ENCODE measurements at places on chromosomes 1 and 21.

DNA sequence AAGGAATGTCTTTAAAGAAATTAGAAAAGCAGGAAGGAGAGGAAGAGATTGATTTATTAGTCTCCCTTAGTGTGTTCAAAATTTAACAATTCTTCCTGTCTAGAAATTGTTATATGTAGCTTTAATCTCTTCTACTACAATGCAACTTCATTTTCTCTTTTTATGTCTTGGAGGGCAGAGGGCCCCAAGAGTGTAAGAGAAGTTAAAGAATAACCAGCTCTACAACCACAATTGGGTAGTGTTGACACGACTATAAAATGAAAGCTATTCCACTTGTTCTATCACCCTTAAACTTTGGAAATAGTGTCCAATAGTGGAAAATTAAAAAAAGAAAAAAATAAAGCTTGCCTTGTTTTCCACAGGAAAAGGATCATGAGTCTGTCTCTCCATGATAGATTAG lies 82.6 kb upstream of the DPYD start:
- no peak for DNase-seq

GRCh38 chr21:26117972-26118367 lies 52.6 kb downstream of the APP start:
- DNase-seq: no peak

DNA sequence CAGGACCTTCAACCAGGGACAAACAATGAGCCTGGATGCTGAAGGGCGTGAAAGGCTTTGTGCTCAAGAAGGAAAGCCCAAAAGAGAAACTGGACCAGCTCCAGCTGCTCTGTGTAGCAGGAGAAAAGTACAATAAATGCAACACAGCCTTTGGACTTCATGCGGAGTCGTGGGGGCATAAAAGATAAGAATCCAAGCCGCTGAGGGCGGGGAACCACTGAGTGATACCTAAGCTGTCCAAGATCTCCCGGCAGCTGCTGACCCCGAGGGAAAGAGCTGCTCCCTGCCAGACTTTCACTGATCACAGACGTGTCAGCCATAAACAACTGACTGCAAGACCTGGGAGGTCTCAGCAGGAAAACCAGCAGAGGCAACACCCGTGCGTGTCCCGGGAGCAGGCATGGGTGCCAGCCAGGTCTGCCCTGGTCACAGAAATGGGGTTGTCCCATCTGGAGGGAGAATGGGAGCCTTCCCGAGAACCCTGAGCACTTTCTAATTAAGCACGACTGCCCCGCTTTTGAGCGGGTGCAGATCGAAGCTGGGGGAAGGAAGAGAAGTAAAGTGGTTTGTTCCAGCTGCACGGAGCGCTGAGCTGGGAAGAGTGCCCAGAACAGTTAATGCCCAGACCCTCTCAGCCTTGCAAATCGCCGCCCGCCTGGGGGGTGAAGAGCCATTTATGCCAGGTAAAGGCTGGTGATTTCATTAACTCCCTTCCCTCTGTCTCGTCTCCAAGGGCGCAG lies 68.3 kb upstream of the TARDBP start:
- DNase-seq: peak; percentile 77

- DNase-seq: no peak
Observed at GRCh38 chr1:159803956-159804689, 2.0 kb downstream of the FCRL6 start.

- DNase-seq: no peak
Observed at GRCh38 chr1:173823781-173824314, 625 bp upstream of the DARS2 start.

- DNase-seq: no peak
Observed at GRCh38 chr21:38525454-38525853, 27.2 kb upstream of the ERG start.

- peak; percentile 17 for DNase-seq
Observed at GRCh38 chr1:233304489-233305102, 9.1 kb upstream of the PCNX2 start.

GRCh38 chr1:29282135-29282923 lies 46.0 kb downstream of the PTPRU start:
- no peak for DNase-seq

- DNase-seq: peak; percentile 35
Observed at GRCh38 chr1:224644553-224645154, 28.5 kb downstream of the CNIH3 start.

DNA sequence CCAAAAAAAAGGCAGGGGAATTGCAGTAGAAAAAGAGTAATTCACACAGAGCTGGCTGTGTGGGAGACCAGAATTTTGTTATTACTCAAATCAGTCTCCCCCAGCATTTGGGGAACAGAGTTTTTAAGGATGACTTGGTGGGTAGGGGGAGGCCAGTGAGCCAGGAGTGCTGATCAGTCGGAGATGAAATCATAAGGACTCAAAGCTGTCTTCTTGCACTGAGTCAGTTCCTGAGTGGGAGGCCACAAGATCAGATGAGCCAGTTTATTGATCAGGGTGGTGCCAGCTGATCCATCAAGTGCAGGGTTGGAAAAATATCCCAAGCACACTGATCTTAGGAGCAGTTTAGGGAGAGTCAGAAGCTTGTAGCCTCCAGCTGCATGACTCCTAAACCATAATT lies 23.7 kb upstream of the EDARADD start:
- DNase-seq: no peak

GRCh38 chr1:39204441-39205081 lies at the start of gene MACF1:
MACF1 (plus strand) TSS chr1:39204695; CDS start chr1:39205023, 328 bp downstream.
- peak; percentile 97 for DNase-seq
